CD4-positive, alpha-beta T cell treated with Interleukin-10 for 1 hour (primary cell): ENCODE measurements at places on chromosomes 7 and 10.

DNA sequence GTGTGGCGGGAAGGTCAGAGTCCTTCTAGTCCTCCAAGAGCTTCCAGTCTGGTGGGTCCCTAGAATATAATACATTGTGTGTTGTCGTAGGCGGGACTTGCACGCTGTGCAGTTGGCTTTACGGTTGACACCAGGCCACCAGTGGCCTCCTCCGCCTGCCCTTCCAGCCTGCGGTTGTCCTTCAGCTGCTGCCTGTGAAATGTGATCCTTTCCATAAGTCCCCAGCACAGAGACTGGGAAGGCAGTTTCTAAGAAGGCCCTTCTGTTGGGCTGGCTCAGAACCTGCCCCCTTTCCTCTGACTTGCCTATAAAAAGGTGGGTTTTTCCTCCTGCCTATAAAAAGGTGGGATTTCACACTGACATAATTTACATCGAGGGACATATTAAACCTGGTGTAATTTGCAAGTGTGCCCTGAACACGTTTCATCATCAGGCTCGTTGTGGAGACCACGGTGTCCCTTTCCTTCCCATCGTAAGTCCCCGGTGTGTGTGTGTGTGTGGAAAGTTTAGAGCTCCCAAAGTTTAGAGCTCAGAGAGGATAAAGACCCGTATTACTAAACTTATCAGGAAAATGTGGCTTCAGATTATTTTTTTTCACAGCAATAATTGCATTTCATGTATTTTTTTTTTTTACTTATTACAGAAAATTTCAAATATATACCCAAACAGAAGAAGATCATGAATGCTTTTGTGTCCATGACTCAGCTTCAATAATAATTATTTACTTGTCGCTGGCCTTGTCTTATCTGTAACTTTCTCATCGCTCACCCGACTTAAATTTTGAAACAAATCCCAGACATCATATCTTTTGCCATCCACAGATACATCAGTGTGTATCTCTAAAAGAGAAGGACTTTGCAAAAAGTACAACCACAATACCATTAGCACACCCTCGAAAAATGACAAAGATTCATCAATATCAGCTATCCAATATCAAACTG, 45.1 kb downstream of the CUX1 start:
- DNase-seq: no peak

DNA sequence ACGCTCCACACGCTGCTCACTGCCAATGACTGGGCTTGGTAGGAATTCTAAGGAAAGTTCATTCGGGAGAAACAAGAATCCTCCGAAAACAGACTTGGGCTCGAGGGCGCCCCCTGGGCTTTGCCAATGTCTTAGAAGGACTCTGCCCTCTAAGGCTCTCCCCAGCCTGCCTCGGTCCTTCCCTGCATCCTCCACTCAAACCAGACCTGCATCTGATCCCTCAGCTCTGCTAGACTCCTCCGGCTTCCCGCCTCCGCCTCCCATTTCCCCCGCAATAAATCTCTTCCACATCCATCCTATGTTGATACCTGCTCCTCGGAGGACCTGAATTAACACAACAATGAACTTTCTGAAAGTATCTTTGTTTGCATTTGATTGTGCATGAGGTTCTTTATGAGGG, 177.6 kb downstream of the PLPP4 start:
- no peak for DNase-seq

DNA sequence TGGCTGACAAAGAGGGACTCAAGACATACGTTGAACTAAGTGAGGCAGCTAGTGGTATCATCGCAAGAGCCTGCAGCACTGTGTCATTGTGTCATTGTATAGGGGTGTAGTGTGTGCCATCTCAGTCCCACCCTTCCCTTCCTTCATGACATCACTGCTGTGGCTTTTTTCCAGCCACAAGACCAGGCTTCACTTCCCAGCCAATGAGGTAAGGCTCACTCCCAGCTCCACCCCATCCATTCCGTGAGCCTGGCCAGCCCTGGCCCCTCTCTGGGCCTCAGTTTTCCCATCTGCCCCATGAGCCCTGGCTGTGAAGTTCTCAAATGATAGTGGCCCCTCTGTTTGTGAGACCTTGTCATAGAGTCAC, 134.3 kb upstream of the ZMIZ1 start:
- DNase-seq: no peak

DNA sequence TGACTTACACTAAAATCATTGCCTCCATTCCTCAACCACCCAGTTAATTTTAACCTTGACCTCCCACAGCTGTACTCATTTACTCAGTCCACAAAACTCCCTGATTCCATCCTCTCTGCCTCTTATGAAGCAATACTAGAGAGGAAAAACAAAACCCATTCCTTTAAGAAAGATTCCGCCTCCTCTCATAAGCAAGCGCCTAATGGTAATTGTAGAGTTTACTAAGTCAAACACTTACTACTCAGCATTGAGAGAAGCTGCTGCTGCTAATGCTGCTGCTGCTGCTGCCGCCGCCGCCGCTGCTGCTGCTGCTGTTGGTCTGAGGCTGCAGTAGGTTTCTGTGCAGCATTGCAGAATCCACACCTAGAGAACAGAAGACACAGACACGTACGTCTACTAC, 2.1 kb upstream of the ADD3 start:
- no peak for DNase-seq

- DNase-seq: no peak
Measured at GRCh38 chr7:3300221-3300650, 816 bp upstream of the SDK1 start.

GRCh38 chr7:20402747-20403230, 72.1 kb downstream of the ITGB8 start:
- no peak for DNase-seq
